HFF-Myc (cell line): ENCODE measurements at places on chromosomes 16 and 17.

- DNase-seq: no peak
Observed at GRCh38 chr17:19630035-19630434, 18.5 kb upstream of the ALDH3A2 start.

GRCh38 chr16:893360-893759, 77.4 kb downstream of the LMF1 start:
- no peak for DNase-seq

- no peak for DNase-seq
Observed at GRCh38 chr16:84339311-84339710, 29.0 kb upstream of the ATP2C2 start.

DNA sequence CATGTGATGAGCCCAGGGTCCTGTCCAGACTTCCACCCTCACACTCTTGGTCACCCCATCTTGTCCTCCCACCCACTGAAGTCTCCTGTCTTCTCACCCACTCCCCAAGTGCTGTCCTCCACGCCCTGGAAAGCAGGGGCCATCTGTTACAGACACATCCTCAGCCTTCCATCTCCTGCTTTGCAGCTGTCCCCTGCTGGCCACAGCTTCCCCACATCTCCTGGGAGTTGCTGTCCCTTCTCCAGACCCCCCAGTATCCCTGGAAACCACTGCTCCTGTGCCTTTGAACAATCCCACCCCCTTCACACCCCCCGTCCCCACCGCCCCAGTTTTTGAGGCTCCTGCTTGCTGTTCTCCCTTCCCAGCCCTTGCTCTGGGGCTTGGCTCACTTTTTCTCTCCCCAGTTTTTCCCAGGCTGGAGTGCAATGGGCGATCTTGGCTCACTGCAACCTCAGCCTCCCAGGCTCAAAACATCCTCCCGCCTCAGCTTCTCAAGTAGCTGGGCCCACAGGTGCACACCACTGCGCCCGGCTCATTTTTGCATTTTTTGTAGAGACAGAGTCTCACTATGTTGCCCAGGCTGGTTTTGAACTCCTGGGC, 30.4 kb upstream of the ZFP90 start:
- DNase-seq: no peak

DNA sequence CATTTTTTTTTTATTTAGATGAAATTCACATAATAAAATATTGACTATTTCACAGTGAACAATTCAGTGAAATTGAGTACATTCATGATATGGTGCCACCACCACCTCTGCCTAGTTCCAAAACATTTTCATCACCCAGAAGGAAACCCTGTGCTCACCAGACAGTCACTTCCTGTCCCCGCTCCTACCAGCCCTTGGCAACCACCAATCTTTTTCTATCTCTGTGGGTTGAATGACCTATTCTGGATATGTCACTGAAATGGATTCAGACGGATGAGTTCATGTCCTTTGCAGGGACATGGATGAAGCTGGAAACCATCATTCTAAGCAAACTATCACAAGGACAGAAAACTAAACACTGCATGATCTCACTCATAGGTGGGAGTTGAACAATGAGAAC, 40.5 kb downstream of the ATP2C2 start:
- no peak for DNase-seq

GRCh38 chr16:11393366-11393765, 48.1 kb downstream of the RMI2 start:
- no peak for DNase-seq

- DNase-seq: no peak
Observed at GRCh38 chr17:73628642-73629552, 15.3 kb downstream of the SDK2 start.

- DNase-seq: no peak
Observed at GRCh38 chr17:77422748-77423113, 282.0 kb downstream of the SEC14L1 start.

GRCh38 chr17:74641224-74641957, 17.9 kb upstream of the CD300E start:
- DNase-seq: no peak
